Stimulated activated CD8-positive, alpha-beta memory T cell treated with anti-CD3 and anti-CD28 coated beads, Interleukin-7, amount 100 ng/mL, for 1 hour (primary cell): ENCODE measurements at places on chromosomes 4 and X.

- DNase-seq: no peak
These were observed 27.9 kb downstream of the UGT2B4 start for GRCh38 chr4:69467797-69468196.

DNA sequence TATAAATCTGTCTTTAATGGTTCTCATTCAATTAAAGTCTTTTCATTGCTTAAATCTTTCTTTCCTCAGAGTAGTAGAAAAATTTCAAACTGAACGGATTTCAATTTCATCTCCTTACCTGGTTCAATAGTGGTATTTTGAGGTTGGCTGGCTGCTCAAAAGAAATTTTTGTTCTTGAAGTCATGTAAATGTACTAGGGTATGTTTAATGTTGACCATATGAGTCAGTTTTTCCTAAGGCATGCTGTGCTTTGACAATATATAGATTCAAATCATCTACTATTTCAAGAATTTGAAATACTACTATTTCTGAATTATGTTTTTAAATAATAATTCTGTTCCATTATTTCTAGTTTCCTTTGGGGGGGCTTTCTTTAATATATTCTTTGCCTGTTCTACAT is 105.5 kb downstream of the PACRGL start:
- no peak for DNase-seq

- no peak for DNase-seq
These were observed 83.0 kb downstream of the FAM193A start for GRCh38 chr4:2619459-2619858.

DNA sequence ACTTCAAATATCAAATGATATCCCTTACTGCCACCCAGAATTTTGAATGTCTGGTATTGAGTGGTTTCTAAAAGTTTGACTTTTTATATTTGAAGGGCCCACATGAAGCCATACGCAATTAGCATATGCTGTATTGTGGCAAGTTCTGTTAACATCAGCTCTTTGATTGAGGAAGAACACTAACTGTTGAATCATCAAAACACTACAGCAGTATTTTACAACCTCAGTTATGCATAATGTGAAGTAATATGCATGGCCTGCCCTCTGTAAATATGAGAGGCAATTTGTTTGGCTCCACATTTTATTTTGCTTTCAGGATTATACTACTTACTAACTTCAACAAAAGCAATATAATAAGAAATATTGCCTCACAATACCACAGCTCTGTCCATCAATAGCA is 62.2 kb upstream of the DMD start:
- DNase-seq: no peak

- DNase-seq: no peak
These were observed 6.2 kb downstream of the NR0B1 start for GRCh38 chrX:30302956-30303355.

- DNase-seq: no peak
These were observed 44.7 kb downstream of the TMEM150C start for GRCh38 chr4:82517043-82517442.

DNA sequence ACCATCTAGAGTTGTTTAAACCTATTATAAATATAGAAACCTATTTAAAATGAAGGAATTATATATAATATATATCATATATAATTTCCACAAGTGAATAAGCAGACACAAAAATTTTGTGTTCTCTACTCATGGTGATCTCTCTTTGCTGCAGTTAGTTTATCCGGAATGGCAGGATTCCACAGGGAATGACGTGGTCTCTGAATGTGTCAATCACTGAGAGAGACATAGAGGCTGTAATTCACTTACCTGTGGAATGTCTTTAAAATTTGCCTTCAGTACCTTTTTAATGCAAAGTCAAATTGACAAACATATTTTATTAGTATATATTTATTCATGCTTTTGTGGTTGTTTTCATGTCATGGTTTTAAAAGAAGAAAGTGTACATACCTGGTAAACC is 669.3 kb downstream of the NLGN4X start:
- DNase-seq: no peak

GRCh38 chr4:175443547-175443946 is 368.5 kb downstream of the GPM6A start:
- no peak for DNase-seq
